CD4-positive, alpha-beta T cell treated with Interleukin-1 beta for 1 hour (primary cell): ENCODE measurements at places on chromosomes 5 and 9.
A peak's percentile ranks its signal among the peaks of the same experiment; 100 is the strongest.

DNA sequence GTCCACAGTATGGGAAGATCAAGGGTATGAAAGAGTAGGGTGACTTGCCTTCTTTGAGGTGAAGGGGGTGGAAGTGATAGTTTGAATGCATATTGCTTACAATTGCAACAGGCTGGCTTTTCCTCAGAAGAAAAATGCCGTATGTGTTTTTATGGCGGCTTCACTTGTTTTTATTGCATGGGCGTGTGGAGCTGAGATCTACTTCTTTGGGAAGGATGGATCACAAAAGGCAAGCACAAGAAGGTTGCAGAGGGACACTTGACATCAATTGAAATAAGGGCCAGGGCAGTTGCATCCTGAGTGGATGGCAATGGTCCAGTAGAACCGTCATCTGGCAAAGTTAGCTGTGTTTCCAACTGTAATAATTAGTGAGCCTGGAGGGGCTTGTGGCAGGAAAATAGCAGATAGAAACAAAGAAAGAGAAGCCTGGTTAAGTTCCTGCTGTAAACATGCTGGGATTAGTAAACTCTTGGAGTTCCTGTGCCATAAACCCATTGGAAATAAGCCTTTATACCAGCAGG lies 138.4 kb downstream of the NTRK2 start:
- DNase-seq = no peak

GRCh38 chr5:178287791-178288105 lies 55.1 kb upstream of the PHYKPL start:
- no peak for DNase-seq

DNA sequence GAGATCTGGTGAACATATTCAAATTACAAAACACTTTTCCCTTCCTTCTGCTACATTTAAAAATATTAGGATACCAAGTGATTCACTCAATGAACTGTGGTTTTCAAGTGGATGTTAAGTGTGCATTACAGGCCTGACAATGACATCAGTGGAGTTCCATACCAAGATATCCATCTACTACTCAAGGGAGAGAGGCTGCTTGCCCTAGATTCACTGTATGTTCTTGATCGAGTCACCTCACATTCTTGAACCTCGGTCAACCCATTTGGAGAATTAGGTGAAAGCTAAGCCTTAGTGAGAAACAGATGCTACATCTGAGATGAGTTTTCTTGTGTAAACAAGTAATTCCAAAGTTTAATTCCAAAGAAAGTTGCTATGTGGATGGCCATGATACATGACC lies 142.2 kb downstream of the FGF10 start:
- no peak for DNase-seq

- DNase-seq = no peak
Measured at GRCh38 chr5:2039180-2039531, 156.4 kb upstream of the IRX4 start.

GRCh38 chr9:97560851-97561250 lies 59.4 kb downstream of the TMOD1 start:
- DNase-seq = no peak

- DNase-seq = peak; percentile 64
Measured at GRCh38 chr9:21993893-21994555, at the start of gene CDKN2A. Gene CDKN2A (minus strand): TSS chr9:21994392.

DNA sequence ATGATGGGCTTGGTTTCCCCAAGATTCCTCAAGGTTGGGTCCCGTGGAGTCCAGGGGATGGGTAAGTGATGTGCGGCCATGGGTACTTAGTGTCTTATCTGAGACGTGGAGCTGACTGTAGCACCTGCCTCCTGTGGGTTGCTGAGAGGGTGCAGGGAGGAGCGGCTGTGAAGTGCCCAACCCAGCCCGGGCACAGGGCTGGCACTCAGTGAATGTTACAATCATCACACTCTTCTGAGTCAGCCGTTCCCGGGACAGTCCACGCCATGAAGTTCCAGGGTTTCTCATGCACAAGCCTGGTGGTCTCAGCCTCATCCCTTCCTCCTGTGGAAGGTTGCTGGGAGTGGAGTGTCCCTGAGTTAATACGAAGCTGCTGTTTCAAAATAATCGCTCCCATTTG lies 29.1 kb downstream of the NTNG2 start:
- no peak for DNase-seq

- DNase-seq = no peak
Measured at GRCh38 chr9:120531683-120532300, 48.2 kb downstream of the CDK5RAP2 start.

DNA sequence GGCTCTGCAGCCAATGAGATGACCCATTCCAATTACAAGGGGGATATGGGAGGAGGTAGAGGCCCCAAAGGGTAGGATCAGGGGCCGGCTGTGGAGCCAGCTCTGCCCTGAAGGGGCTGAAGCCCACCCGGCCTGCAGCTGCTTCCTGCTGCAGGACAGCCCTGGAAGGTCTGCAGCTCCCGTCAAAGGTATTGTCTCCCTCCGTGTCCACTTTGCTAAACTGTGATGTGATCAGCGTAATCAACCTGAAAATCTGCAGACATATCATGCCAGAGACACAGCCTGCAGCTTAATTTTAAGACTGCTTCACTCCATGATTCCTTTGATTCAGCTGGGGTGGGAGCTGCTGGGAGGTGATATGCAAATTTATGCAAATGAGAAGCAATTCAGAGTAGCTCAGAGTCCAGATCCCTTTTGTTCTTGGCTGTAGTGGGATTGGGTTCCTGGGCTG lies 90.7 kb downstream of the GADD45G start:
- DNase-seq = no peak

GRCh38 chr5:50595199-50595598 lies 71.2 kb upstream of the PARP8 start:
- no peak for DNase-seq

- DNase-seq = no peak
Measured at GRCh38 chr9:128972956-128973355, 25.5 kb downstream of the NUP188 start.

GRCh38 chr5:111792471-111793058 lies 35.6 kb upstream of the NREP start:
- no peak for DNase-seq

DNA sequence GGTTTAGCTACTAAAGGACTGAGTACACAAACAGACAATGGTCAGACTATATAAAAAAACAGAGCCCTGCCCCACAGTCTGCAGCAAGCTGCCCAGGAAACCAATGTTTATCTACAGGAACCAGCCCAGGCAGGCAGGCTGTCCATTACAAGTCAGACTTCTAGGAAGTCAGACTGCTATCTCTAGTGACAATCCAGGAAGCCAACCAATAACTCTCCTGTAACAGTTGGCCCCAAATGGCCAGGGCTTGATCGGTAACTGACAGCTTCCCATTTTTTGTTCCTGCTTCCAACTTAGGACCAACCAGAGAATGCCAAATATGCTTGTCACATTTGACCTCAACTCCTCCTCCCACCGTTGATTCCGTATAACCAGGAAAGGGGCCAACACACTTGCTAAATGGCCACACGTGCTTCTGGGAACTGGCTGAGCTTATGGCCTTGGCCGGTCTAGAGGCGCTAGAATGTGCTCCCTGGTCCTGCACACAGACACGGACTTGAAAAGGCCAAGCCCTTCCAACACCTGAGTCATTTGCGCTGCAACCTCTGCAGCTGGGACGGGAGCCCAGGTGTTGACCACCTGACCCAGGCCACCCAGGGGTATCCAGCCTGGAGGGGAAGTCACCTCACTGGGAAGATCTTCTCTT lies 79.6 kb upstream of the CDK20 start:
- DNase-seq = no peak

GRCh38 chr5:10856683-10857337 lies 95.8 kb upstream of the DAP start:
- peak; percentile 13 for DNase-seq

- no peak for DNase-seq
Measured at GRCh38 chr5:73254642-73255041, 81.6 kb downstream of the TMEM174 start.

- DNase-seq = no peak
Measured at GRCh38 chr5:136620016-136620419, 254.7 kb upstream of the TRPC7 start.

DNA sequence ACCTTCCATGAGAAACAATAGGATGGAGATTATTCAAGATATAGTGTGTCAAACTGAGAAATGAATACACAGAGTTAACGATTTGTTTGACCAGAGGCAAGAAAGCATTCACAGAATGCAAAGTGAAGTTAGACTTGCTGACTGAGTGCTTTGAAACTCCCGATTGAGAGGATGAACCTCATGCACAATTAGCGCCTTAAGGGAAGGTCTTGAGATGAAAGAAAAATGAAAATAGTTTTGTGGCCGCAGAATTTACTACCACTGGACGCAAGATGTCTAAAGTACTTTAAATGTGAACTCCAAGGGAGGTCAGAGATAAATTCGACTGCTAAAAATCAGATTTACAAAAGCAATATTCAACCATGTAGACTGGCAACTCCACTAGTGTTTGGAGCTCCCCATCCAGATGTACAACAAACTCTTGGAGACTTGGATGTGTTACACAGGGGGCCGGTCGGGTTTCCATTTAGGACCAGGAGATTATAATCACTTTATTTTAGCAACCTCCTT lies 707 bp upstream of the RIMOC1 start:
- DNase-seq = no peak

- no peak for DNase-seq
Measured at GRCh38 chr9:120362446-120362845, 217.5 kb downstream of the CDK5RAP2 start.

DNA sequence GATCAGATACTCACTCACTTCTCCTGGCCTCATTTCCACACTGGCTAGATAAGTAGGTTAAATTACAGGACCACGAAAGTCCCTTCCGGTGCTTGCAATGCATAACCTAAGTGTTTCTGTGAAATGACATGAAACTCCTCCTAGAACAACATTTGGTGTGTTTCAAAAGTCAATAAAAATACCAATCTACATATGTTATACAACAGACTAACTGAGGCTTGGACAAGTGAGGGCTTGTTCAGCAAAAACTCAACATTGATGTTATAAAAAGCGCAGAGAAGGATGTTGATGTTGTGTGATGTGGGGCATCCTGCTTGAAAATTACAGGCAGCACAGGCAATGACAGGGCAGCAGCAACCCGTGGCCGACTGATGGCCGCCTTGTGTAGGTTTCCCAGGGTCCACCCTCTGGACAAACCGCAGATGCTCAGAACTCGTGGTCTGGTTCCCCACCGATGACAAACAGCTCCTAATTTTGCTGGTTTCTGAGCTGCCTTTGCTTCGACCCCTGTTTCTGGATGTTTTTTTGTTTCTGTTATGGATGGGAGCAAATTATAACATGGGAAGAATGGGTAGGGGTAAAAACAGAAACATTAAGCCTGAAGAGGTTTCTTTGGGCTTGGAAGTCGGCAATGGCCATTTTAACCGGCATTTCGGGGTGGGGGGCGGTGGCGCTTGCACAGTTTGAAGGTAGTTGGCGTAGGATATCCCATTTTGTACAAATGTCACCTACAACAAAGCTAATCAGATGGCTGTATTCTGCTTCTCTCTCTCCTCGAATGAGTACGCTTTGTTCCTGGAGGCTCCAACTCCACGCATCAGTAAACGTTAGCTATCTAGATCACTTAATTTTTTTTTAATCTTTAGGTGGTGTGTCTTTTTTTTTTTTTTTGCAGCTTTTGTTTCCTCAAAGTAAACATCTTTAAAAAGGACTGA lies 116.1 kb downstream of the PDZD2 start:
- DNase-seq = no peak

DNA sequence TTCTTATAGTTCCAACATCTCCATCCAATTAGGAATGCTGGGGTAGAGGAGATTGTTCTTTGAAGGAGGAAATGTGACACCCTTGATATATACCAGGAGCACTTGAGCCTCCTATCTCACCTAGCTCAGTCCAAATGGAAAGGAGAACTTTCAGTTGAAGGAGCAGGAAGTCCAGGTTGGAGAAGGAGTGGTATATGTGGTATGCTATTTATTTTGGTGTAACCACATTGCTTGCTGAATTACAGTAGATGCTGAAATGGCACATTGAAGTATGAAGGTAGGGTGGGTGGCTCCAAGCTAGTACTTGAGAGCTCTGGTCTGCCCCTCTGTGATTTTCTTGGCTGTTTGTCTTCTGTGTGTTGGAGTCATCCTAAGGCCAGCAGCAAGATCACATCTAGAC lies 6.1 kb downstream of the CSNK1G3 start:
- no peak for DNase-seq

DNA sequence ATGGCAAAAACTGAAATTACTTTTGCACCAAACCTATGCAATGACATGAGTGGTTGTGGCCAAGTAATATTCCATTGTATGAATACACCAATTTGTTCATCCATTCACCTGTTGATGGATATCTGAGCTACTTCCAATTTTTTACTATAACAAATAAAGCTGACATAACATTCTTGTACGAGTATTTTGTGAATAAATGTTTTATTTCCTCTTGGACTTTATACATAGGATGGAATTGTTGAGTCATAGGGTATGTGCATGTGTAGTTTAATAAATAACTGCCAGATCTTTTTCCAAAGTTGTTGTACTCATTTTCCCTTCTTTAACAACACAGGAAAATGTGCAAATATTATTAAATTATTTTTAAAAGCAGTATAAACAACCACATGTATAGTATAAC lies 146.1 kb upstream of the ZNF462 start:
- DNase-seq = no peak

- DNase-seq = no peak
Measured at GRCh38 chr5:165497707-165498106, 1992.3 kb downstream of the MAT2B start.

DNA sequence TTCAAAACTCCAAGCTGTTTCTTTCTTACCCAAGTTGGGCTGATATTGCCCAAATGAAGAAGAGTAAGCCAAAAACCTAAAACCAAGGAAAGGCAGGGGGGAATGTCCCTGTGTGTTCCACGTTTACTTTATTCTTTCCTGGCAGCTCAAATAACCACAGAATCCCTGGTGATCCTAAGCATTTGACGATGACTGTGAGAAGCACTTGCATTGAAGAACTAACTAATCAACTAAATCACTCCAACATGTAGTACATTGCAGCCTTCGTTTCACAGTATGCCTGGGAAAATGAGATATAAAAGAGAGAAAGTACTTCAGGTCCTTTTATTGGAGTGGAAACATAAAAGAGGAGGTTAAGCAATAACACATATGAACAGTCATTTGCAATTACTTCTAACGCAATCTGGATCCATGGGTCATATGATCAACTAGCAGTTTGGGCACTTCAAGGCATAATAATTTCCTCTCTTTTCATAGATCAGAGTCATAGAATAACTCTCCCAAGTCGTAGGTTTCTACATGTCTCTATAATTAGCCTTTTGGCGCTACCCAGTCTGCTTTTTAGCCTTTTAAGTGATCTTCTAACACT lies 338.4 kb downstream of the TMEM167A start:
- no peak for DNase-seq

DNA sequence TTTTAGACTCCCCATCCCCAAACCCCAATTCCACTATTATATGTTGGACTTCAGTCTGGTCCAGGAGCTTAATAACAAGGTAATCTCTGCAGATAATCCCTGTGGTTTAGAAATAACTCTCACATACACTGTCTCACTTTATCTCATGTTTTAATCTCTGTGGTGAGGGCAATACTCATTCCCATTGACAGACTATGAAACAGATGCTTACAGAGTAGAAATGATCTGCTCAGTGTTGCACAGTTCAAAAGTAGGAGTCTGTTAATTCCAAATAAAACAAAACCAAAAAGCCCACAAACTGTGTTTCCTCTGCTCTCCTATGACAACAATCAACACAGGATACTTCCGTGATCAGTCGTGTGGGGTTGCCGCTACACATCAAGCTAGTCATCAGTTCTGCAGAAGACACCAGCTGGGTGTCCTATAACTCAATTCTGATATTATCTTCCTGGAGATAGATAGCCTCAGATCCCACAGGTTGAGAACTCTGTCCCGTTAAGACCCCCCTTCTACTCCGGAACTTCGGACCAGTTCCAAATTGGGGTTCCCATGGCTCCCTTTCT lies 26.3 kb upstream of the FANCC start:
- no peak for DNase-seq

- DNase-seq = no peak
Measured at GRCh38 chr5:93571114-93571949, 9.7 kb downstream of the NR2F1-AS1 start.

GRCh38 chr9:93200989-93201334 lies 17.0 kb downstream of the WNK2 start:
- DNase-seq = no peak
